ENCODE measurements at places on chromosomes 7 and 10.

GRCh38 chr7:44735403-44736165, 13.1 kb upstream of the ZMIZ2 start:
- DNase-seq: no peak

- no peak for DNase-seq
Observed at GRCh38 chr7:97422046-97422445, 304.5 kb downstream of the SDHAF3 start.

DNA sequence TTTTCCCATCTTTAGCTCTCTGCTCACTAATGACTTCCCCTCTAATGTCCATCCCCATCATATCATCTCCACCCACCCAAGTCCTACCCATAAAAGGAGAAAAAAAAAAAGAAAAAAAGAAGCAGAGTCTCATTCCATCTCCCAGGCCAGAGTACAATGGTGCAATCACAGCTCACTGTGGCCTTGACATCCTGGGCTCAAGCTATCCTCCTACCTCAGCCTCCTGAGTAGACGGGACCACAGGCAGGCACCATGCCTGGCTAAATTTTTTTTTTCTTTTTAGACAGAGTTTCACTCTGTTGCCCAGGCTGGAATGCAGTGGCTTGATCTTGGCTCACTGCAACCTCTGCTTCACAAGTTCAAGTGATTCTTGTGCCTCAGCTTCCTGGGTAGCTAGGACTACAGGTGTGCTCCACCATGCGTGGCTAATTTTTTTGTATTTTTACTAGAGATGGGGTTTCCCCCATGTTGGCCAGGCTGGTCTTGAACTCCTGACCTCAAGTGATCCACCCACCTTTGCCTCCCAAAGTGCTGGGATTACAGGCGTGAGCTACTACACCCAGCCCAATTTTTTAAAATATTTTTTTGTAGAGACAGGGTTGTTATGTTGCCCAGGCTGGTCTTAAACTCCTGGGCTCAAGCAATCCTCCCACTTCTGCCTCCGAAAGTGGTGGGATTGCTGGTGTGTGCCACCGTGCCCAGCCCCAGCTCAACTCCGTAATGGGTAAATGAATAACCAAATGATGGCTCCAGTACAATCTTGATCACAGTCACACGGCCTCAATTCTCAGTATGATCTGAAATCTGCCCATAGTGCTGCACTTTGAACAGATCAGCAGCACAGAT, 24.6 kb upstream of the SGMS1 start:
- no peak for DNase-seq

DNA sequence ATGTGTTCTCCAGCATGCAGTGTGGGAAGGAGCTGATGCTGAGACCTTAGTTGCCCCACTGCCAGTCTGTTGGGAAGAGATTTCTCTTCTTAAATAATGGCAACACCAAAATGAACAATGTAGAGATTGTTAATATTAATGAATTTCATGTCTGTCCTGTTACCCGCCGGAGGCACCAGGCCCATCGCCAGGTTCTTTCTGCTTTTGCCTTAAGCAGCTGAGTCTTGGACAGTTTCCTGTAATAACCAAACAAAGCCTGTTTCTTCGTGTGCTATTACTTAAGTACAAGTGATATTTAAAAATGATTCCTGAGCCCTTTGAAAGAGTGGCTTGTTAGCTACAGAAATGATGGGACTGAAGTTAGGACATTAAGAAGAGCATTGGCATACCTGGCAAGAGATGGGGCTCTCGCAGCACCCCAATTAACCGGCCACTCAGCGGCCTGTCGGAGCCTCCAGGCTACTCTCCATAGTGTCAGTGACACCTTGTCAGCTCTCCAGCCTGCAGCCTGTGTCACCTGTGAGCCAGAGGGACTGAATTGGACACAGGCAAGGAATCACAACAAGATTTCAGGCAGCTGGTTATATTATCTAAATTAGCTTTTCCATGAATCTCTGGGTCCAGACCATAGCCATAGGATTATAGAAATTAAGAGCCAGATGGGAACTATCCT, 142.0 kb downstream of the CELF2 start:
- DNase-seq: no peak

DNA sequence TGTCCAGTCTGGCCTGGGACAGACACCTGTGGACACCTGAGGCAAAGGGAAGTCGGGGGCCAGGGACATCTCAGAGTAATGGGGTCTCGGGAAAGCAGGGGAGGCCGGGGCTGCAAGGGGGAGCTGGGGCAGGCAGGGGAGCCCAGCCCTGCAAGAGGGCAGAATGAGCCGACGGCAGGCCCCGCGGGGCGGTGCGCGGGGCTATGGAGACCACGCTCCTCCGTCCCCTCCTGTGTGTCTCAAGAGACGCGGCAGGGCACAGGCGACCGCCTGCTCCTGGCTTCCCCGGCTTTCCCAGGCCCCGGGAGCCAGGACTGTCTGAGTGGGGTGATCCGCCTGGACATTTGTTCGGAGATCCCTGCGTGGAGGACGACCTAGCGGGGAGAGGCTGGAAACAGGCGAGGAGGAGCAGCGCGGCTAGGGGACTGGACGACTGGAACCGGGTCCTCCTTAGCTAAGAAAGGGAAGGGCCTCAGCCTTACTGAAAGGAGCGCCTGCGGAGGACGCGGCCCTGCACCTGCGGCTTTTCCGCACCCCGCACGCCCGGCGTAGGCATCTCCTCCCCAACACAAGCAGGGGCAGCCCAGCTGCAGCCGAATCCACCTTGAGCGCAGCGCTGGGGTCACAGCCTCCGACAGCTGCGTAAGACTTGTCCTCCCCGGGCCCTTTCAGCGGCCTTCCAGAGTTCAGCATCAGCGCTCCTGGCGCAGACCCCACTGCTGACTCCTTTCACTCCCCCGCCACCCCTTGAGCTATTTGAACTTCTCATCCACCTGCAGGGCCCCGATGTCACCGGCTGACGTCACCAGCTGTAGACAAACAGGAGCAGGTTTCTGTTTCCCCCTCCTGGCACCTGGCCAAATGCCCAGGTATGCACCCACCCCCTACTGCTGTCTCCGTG, 176.4 kb downstream of the ZNF248 start:
- no peak for DNase-seq

DNA sequence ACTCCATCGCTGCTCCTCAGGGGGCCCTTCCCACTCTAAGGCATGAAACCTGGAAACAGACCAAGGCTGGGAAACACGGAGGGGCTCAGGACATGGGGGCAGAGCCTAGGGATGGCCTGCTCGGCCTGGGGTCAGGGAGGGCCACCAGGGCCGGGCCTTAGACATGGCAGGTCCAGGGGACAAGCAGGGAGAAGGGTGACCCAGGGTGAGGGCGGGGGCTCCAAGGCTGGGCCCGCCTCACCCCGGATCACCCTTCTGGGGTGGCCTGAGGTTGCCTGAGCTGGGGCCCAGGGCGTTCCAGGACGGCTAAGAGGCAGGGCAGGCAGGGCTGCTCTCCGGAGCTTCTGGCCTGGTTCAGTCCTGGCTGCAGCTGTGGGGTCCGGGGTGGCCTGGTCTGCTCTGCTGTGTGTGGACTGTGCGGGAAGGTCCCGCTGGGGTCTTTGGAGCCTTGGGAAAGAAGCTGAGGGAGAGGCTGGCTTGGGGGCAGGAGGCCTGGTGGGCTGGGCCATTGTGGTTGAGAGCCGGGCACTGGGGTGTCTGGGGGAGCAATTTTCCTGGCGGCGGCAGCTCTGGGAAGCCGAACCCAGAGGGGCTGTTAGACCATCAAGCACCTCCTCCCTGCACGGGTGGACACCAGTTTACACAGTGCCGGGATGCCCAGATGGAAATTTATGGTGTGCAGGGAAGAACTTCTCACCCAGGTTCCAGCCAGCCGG, 52.2 kb downstream of the UNCX start:
- no peak for DNase-seq
